ENCODE measurements at places on chromosomes 1 and 21.

GRCh38 chr1:156356262-156356874, 12.6 kb upstream of the RHBG start:
- no peak for DNase-seq

GRCh38 chr1:1119272-1119890, 3.5 kb upstream of the C1orf159 start:
- no peak for DNase-seq

- DNase-seq = no peak
Observed at GRCh38 chr1:175174309-175175102, 18.1 kb downstream of the KIAA0040 start.

GRCh38 chr1:91026320-91026719, 4.5 kb upstream of the ZNF644 start:
- DNase-seq = no peak

GRCh38 chr1:177996957-177997356, 27.1 kb upstream of the SEC16B start:
- DNase-seq = no peak

DNA sequence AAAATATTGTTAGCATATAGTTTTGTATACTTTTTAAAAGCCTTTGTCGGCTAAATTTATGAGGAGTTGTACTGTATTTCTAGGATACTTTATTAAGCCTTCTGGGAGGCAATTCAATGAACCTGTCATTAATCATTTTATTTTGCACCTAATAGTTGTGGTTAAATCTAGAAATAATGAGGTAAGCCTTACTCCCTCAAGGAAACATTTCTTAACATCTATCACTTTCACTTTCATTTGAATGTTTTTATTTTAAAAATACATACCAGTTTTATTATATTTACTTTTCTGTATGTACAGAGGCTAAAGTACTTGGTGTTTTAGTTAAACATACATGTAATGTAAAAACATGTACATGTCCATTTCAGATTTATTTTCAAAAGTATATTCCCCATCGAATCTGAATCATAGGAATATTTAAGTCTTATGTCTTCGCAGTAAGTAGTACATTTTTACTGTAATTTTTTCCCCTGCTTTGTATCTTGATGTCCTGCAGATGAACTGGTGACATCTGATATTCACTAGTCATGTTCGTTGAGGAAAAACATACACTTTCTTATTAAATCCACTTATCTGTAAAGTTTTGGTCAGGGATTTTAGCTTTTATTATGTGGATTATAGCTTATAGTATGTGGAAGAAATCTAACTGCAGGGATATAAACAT, 82.8 kb downstream of the DISP1 start:
- DNase-seq = no peak

DNA sequence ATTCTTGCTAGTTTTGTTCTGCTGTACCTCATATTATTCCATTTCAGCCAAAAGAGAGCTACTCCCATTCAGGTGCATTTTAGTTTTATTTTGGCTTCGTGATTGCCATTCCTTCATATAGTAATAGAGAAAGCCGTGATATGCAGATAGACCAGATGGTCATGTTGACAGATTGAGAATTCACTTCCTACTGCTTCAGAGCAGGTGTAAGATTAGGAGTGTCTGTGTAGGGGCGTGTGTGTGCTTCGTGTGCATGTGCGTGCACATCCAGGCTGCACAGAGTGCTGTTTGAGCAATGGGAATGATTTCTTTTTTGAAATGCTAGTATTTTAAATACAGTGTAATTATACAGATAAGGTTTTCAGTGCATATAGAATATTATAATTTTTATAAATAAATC, 10.3 kb downstream of the NFIA start:
- no peak for DNase-seq

Data from thoracic aorta (tissue), 2 donors.